Colonic mucosa (tissue), 4 donors: ENCODE measurements at places on chromosomes 2 and 18. TPM values are rescaled to one million over a fixed set of nuclear protein-coding genes. Genes with fewer than 3 reads are reported as not detected.

Gene RNPEPL1
- 87.2 TPM for total RNA-seq

Gene RMC1
- 28.4 TPM for total RNA-seq

DNA sequence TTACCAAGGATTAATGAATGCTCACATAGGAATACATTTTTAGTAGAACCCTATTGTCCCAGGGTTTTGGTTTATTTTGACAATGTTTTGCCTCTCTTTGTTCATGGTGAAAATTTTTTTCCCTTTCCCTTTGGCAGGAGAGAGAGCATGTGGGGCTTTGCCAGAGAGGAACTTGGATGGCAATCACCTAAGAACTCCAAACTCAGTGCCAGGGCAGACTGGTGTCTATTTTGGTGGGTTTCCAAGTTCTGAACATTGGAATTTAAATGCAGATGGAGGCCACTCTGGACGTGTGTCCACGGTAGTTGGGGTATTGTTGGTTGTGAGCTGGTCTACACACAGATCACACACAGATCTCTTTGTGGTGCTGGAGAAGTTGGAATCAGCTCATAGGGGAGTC is 2091.1 kb upstream of the PIK3C3 start:
- H3K27me3 ChIP-seq, result no peaks in the 10 kb centered on the region
- H3K27ac ChIP-seq, result no peak overlapping the region
- H3K4me1 ChIP-seq, result no peaks in the 10 kb centered on the region
- no peak overlapping the region for H3K4me3 ChIP-seq
- no peaks in the 10 kb centered on the region for H3K36me3 ChIP-seq

DNA sequence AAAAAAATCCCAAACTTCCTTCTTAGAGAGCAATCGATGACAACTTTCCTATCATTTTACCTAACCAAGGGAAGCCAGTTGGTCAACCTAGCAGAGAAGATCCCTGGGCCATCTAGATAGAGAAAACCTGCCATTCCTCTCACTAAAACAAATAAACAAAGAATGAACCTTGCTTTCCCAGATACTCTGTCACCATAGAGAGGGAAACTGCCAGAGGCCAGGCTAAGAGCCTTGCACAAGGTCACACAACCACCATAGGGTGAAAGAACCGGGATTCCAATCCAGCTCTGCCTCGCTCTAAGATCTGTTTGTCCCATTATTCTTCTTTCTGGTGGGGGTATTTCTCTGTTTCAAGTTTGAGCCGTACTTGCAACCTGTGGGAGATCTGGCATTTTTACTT is 154.6 kb downstream of the CYRIA start:
- no peak overlapping the region for H3K4me3 ChIP-seq
- no peak overlapping the region for H3K27ac ChIP-seq
- no peak for DNase-seq

Gene THUMPD2
- 8.0 TPM for total RNA-seq
